ENCODE measurements at places on chromosomes 3 and 15.

- DNase-seq = no peak
Measured at GRCh38 chr15:28957606-28958498, 72.1 kb downstream of the APBA2 start.

- no peak for DNase-seq
Measured at GRCh38 chr15:95795386-95795785, 535.1 kb upstream of the NR2F2 start.

DNA sequence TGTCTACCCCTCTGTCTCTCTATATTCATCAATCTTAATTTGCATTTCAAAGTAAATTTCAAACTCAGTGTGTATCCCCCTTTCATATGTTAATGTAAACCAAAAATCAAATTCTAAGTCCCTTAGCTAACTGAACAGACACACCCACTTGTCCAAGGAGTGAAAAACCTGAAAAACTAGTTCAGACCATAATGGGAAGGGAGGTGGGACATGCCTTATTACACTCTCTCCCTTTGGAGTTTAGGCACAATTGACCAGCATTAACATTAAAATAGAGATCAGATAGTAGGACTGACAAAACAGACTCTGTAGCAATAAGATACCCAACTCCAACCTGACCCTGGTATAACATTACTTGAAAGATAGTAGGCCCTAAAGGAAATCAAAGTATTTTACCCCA is 247.7 kb upstream of the GADL1 start:
- DNase-seq = no peak

GRCh38 chr15:92059036-92059970 is 205.8 kb downstream of the SLCO3A1 start:
- DNase-seq = no peak

GRCh38 chr3:45873638-45874037 is 12.7 kb upstream of the CCR9 start:
- no peak for DNase-seq

DNA sequence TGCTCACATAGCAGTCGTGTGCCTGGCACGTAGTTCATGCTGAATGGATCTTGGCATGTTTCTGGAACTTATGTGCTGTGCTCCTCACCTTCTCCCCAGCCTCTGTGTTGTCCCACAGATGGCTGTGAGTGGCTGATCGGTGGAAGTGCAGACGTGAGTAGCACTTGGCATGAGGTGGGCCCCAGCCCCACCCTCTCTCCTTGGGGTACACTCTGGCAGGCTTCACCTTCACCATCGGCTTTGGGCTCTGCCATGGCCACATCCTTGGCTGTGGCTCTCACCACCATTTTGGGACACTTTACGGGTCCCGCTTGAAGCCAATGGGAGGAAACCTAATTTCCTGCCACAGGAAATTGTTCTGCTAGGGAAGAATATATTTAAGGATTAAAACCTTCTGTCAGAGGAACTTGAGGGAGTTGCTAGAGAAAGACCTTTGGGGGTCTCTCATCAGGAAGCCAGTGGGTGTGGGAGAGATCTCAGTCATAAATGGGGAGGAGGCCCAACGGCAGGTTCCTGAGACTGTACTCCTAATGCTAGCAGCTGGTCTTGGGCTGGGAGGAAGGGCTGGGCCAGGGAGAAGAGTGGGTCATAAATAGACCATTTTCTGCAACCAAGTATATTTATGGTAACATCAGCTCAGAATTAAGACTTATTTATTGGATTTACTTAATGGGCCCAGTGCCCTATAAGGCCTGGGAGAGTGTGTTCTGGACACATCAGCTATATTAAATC is 92.3 kb downstream of the SMAD3 start:
- DNase-seq = no peak

DNA sequence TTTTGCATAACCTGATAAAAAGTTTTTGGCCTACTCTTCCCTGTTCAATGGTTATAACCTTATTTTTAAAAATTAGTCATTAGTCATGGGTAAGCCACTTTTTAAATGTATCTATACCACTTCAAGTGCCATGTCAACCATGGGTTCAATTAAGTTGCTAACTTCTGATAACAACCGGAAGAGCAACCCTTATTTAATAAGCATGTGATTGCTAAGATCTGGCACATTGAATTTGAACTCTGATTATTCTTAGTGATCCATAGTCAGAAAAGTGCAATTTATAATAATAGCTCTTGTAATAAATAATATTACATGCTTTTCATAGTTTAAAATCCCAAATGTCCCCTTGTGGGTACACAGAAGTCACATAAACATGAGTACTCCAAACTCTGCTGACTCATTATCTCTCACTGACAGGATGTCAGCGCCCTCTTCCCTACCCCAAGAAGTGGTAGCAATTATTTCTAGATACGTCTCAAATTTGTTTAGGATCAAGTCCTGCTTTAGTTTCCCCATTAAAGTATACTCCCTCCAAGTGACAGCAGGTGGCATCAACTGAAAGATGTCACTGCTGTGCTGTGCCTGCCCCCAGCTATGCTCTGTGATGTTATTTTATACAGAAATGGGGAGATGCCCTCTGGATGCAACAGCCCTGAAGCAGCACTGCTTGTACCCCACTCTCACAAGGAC is 18.6 kb downstream of the SAMD7 start:
- no peak for DNase-seq

GRCh38 chr15:58306591-58307312 is 125.0 kb upstream of the LIPC start:
- DNase-seq = no peak

Data from CMK (cell line).